ENCODE measurements at places on chromosomes 2 and 18.

DNA sequence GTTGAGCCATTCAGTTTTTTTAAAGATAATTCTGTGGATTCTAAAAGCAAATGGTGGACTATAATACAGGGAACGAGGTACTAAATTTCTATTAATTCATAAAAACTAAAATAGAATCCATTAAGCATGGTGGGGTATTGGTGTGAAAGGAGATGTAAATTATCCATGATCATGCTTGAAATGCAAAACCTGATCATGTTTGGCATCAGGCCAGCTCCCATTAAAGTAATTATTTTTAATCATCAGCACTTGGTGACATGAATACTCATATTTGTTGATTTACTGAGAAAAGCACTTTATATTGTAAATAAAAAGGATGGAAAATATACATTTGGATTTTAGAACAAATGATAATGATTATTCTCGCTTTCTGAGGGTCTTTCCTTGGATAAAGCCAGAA lies 232.3 kb upstream of the MEIS1 start:
- DNase-seq, result no peak

- no peak for DNase-seq
These were observed 383.6 kb upstream of the SMIM21 start for GRCh38 chr18:75810961-75811551.

- no peak for DNase-seq
These were observed 305.2 kb downstream of the CDH2 start for GRCh38 chr18:27871726-27872125.

- no peak for DNase-seq
These were observed 364.5 kb upstream of the CDH2 start for GRCh38 chr18:28541276-28541930.

GRCh38 chr2:219832904-219833303 lies 205.5 kb downstream of the SLC4A3 start:
- DNase-seq, result no peak

DNA sequence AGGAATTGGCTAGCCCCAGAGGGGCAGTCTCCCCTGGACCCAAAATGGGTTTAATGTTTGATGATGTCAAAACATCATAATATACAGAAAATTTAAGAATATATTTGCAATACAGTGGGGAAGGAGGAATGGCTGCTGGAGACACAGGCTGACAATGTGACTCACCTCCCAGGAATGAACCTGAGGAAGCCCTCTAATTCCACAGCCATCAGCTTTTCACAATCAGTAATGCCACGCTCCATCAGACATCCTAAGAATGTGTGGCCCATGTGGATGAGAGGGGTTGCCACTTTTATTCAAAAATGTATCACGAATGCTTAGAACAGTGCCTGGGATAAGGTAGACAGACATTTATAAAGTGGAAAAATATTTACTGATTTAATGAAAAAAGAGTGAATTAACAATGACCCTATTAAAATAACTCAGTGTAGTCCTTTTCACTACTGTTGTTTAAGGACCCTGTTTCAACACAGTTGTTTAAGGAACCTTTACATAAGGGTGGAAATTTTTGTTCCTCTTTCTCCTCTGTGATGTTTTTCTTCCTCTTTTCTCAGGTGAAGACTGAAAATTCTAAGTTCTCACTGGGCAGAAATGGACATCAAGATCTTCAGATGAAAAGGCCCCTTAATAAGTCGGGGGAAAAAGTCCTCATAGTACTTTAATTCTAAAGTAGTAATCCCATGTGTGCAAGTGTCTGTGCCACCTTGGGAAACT lies 17.5 kb upstream of the TMEM163 start:
- no peak for DNase-seq
